Endodermal cell (in vitro differentiated cells): ENCODE measurements at places on chromosomes 1 and 21. TPM values are rescaled to one million over a fixed set of nuclear protein-coding genes. Genes with fewer than 3 reads are reported as not detected.

DNA sequence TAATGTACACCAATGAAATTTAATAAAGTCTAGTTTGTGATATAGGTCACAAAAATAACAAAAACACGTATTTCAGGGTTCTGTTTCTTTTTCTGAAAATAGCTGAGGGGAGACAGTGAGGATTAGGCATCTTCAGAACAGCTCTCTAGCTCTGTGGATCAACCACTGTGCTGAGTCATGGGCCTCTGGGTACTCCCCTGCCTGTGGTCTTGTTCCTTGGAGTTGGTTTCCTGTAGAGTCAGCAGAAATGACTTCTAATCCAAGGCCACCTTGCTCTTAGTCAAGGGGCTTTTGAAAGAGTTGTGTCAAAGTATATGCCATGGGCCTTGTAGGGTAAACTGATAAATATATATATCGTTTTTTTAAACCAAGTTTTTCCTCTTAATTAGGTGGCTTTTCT is 141.8 kb upstream of the ZRANB2 start:
- no peaks in the 10 kb centered on the region for H3K4me1 ChIP-seq
- H3K27me3 ChIP-seq = no peaks in the 10 kb centered on the region
- H3K36me3 ChIP-seq = no peaks in the 10 kb centered on the region
- H3K4me3 ChIP-seq = no peak overlapping the region

DNA sequence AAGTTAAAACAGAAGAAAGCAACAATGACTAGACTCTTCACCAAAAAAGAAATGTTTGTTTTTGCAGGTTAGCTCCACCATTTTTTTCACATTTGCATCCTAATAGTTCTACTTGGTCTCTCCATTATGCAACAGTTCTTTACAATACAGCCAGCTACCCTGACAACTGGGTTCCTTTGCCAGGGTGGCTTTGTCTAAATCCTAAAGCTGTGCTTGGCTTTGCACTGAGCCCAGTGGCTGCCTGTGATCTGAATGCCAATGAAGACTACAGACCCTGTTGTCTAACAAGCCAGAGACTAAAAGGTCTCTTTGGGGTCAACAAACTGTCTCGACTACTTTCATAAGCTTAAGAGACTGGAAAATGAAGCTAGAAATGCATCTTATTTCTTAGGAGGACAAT is 112.0 kb downstream of the AKT3 start:
- no peak for DNase-seq
- no peaks in the 10 kb centered on the region for H3K36me3 ChIP-seq
- H3K4me1 ChIP-seq = peaks cover 7% of the 10 kb centered on the region
- H3K27ac ChIP-seq = peak overlapping the region; percentile 90
- no peak overlapping the region for H3K4me3 ChIP-seq

DNA sequence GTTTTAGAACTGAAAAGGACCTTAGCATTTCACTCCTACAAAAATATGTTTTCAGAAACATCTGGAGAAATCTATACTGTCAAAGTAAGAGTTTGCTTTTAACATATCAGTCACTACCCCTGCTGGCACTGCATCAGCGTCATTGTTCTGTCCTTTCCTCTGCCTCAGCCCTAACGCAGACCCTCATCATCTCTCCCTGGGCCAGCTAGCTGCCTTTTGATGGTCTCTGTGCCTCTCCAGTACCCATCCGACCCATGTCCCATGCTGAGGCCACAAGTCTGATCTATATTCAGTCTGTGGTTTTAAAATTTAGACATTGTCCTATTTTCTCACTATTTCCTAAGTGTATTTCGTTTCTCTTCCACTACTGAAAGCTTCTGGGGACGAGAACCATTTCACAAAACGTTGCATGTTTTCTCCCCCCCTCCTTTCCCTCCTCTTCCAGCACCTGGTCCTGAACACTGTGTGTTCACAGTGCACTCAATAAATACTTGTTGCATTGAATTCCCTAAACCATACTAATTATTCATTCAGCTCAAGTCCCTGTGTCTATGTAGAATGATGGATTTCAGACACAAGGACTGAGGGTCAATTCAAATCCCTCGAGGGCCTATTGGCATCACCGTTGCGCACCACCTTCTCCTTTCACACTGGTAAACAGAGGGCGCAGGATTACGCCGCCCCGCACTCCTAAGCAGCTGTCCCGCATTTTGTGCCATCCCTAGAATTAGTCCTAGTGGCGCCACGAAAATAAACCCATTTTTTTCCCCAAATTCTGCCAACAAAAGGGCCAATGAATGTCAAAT is 53.4 kb downstream of the CD2 start:
- H3K27me3 ChIP-seq = no peaks in the 10 kb centered on the region
- H3K36me3 ChIP-seq = no peaks in the 10 kb centered on the region
- H3K27ac ChIP-seq = peak overlapping the region; percentile 52
- no peak overlapping the region for H3K4me3 ChIP-seq
- no peak for DNase-seq

Gene F5
- 0.09 and 0.20 TPM in 2 replicates for total RNA-seq

Gene POU3F1
- total RNA-seq = 0.46 and 0.93 TPM in 2 replicates

DNA sequence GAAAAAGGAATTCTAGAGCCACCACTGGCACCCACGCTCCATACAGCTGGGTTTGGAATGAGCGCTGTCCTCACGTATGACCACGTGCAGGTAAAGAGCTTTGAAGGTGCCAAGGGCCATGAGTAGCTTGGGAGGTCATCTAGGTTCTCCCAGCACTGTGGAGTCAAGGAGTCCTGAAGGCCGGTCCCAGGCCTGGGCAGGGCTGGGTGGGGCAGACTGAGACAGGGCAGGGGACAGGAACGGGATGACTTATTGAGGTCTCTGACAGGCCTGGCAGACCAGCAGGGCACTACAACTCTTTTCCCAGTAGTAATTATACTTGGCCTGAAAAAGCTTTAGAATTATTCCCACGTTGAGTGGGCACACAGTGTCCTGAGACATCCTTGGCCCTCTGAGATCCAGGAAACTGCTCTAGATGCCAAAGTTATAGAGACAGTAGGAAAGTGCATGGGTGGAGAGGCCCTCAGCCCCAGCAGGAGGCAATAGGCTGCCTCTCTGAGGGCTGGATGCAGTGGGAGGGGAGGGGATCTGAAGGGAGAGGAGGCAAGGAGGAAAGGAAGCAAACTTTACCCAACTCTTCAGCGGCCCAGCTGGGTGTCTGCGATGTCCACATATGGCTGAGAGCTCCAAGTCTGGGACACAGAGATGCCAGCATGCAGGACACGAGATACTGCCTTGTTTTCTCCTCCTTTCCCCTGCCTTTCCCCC is 1.8 kb upstream of the CDA start:
- no peaks in the 10 kb centered on the region for H3K36me3 ChIP-seq
- H3K4me3 ChIP-seq = no peak overlapping the region
- peak; percentile 59 for DNase-seq
- peaks cover 5% of the 10 kb centered on the region for H3K27me3 ChIP-seq

DNA sequence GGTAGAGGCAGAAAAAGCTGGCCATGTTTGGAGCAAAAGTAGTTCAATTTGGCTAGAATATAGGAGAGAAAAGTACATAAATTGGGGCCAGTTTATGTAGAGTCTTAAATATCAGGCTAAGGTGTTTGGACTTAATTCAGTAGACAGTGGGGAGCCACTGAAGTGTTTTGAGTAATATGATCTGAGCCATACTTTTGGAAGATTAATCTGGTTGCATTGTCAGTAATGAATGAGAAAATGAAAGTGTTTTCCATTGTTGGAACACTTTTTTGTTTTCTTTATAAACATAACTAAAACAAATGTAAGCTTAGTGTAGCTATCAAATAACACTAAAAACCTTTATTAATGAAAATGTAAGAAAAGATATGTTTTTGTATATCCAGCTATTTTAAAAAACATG is 42.1 kb downstream of the POU2F1 start:
- no peaks in the 10 kb centered on the region for H3K4me1 ChIP-seq
- no peak overlapping the region for H3K4me3 ChIP-seq
- no peak overlapping the region for H3K27ac ChIP-seq
- DNase-seq = no peak
- H3K27me3 ChIP-seq = no peaks in the 10 kb centered on the region

- H3K27ac ChIP-seq = no peak overlapping the region
- peaks cover 4% of the 10 kb centered on the region for H3K4me1 ChIP-seq
- H3K4me3 ChIP-seq = no peak overlapping the region
- H3K36me3 ChIP-seq = no peaks in the 10 kb centered on the region
Measured at GRCh38 chr21:25234857-25235801, 372.2 kb downstream of the MRPL39 start.

GRCh38 chr1:45205910-45206721 is at the start of gene ZSWIM5:
ZSWIM5 (minus strand) TSS chr1:45206605; CDS start chr1:45206350, 255 bp downstream.
- H3K27me3 ChIP-seq = no peaks in the 10 kb centered on the region
- peaks cover 2% of the 10 kb centered on the region for H3K4me1 ChIP-seq
- no peaks in the 10 kb centered on the region for H3K36me3 ChIP-seq
- H3K4me3 ChIP-seq = peak within 1 kb of the TSS; percentile 93

GRCh38 chr1:221635305-221635704 is 106.6 kb downstream of the DUSP10 start:
- H3K27me3 ChIP-seq = no peaks in the 10 kb centered on the region
- H3K4me1 ChIP-seq = peaks cover 20% of the 10 kb centered on the region
- no peak overlapping the region for H3K27ac ChIP-seq
- DNase-seq = no peak
- no peak overlapping the region for H3K4me3 ChIP-seq

- H3K27me3 ChIP-seq = no peaks in the 10 kb centered on the region
- H3K4me1 ChIP-seq = no peaks in the 10 kb centered on the region
- H3K4me3 ChIP-seq = no peak overlapping the region
- H3K36me3 ChIP-seq = peaks cover 38% of the 10 kb centered on the region
- no peak overlapping the region for H3K27ac ChIP-seq
Measured at GRCh38 chr1:45346473-45346872, 6.2 kb upstream of the MUTYH start.

DNA sequence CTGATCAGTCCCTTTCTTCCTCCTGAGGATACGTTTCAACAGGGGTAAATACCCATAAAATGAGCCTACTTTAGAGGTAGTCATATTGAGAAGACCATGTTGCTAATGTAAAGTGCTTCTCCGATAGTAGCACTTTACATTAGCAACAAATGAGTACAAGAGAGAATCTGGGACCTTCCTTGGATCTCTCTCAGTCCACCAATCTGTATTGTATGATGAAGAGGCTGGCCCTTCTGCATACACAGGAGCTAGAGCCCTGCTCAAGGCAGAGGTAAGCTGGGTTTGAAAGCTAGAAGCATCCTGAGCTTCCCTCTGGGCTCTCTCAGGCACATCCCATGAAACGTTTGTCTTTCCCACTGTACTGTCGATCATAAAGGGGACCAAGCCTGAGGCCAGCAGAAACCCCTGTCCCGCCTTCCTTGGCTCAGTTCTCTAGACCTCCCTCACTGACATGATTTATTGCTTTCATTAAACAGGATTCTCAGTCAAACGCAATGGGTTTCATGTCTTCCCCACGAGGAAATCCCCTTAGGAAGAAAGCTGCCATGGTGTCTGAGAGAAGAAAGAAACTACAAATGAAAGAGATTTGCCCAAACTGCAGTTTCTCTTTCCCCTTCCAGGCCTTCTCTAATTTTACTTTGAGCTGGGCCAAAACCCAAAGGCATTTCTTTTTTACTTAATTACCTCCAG is 62.8 kb upstream of the BCAR3 start:
- peaks cover 8% of the 10 kb centered on the region for H3K4me1 ChIP-seq
- no peak for DNase-seq
- peaks cover 19% of the 10 kb centered on the region for H3K27me3 ChIP-seq
- H3K4me3 ChIP-seq = no peak overlapping the region

GRCh38 chr1:182453631-182454030 is 3.7 kb downstream of the RGSL1 start:
- H3K27me3 ChIP-seq = peaks cover 36% of the 10 kb centered on the region
- no peak for DNase-seq
- H3K27ac ChIP-seq = no peak overlapping the region

GRCh38 chr1:53616927-53617326 is 122.0 kb downstream of the GLIS1 start:
- DNase-seq = peak; percentile 77
- H3K27me3 ChIP-seq = no peaks in the 10 kb centered on the region
- H3K4me3 ChIP-seq = no peak overlapping the region
- H3K4me1 ChIP-seq = no peaks in the 10 kb centered on the region
- H3K27ac ChIP-seq = no peak overlapping the region

Gene HRNR
- not detected in 2 replicates for total RNA-seq

GRCh38 chr1:165454091-165454610 is 9.2 kb upstream of the RXRG start:
- H3K27ac ChIP-seq = no peak overlapping the region
- H3K4me3 ChIP-seq = no peak overlapping the region
- no peaks in the 10 kb centered on the region for H3K36me3 ChIP-seq
- H3K4me1 ChIP-seq = no peaks in the 10 kb centered on the region

Gene VHLL
- not detected in 2 replicates for total RNA-seq

DNA sequence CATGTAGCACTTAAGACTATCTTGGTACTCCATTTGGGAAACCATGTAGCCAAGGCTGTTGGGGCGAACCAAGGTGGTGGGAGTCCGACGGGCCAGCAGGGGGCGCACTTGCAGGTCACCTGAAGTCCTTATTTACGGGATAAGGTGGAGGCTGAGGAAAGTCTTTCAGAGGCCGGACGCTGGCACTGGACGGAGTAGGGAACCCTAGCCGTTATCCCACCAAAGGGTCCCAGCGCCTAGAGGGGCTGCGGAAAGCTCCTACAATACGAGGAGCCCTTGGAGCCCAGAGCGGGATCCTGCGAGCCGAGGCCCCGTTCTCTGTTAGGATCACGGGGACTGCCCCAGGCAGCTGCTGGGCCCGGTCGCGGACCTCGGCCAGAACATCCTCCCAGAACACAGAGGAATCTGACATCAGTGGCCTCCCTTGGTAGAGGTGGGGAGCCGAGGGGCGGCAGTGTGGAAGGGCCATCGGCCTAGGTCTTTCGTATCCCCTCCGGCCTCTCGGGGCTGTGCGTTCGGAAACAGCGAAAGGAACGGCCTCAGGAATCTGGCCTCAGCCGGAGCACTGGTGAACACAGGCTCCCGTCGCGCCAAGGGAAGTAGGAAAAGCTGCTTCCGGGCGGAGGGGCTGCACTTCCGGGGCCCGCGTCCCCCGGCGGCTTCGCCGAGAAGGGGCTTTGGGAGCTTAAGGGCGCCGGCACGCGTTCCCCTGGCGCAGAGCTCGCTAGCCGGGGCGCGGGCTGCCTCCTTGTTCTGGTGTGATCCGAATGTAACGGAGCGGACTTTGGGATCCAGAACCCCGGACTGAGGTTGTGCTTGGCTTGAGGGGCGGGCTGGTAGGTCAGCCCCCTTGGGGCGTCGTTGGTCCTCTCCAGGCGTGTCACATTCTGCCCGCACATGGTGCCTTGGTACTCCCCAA is 29.9 kb upstream of the RPTN start:
- DNase-seq = peak; percentile 82
- H3K27me3 ChIP-seq = no peaks in the 10 kb centered on the region
- H3K36me3 ChIP-seq = no peaks in the 10 kb centered on the region
- H3K27ac ChIP-seq = no peak overlapping the region
- no peak overlapping the region for H3K4me3 ChIP-seq
